HL-60 (cell line): ENCODE measurements at places on chromosomes 2 and 18.

- DNase-seq: no peak
Observed at GRCh38 chr2:7800031-7800430, 881.8 kb upstream of the ID2 start.

DNA sequence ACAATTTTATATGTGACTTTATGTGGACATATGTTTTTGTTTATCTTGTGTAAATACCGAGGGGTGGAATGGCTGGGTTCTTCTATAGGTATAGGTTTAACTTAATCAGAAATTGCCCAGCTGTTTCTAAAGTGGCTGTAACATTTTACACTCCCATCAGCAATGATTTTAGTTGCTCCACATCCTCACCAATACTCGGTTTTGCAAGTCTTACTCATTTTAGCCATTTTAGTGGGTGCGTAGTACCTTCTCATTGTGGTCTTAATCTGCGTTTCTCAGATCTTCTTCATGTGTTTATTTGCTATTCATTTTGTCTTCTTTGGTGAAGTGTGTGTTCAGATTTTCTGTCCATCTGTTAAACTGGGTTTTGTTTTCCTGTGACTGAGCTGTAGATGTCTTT is 95.4 kb upstream of the BCL2L11 start:
- no peak for DNase-seq

- no peak for DNase-seq
Observed at GRCh38 chr2:18346874-18347273, 213.6 kb downstream of the RDH14 start.

DNA sequence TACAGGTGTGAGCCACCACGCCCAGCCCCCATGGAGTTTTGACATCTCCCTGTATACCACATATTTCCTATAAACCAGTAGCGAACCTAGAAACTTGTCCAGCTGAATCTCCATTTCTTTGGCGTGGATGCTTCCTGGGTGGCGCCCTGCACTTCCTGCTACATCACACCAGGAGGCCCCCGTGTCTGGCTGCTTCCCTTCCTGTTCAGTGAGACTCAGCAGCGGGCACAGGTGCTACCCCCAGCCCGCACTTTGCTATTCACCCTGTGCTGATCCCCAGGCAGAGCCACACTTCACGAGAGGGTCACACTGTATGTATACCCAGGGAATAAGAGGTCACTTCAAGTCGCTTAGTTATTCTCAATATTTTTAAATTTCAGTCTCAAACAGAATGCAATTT is 35.0 kb downstream of the CYP27C1 start:
- DNase-seq: no peak

GRCh38 chr2:134333646-134334189 is 79.8 kb downstream of the MGAT5 start:
- DNase-seq: no peak

DNA sequence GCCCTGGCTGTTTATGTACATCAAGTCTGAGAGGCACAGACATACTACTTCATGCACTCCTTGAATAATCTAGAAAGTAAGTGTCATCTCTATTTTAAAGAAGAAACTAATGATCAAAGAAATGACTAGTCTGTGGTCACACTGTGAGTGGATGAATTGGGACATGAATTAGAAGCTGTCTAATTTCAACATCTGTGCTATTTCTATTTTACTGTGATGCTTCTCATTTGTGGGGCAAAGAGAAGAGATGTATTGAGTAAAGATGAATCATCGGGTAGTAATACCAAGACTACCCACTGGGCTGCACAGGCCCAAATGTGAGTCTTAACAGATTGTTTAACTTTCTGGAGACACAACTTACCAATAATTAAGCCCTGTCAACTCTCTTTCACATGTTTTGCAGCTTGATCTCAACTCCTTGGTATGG is 42.4 kb upstream of the MTIF2 start:
- DNase-seq: peak; percentile 57

DNA sequence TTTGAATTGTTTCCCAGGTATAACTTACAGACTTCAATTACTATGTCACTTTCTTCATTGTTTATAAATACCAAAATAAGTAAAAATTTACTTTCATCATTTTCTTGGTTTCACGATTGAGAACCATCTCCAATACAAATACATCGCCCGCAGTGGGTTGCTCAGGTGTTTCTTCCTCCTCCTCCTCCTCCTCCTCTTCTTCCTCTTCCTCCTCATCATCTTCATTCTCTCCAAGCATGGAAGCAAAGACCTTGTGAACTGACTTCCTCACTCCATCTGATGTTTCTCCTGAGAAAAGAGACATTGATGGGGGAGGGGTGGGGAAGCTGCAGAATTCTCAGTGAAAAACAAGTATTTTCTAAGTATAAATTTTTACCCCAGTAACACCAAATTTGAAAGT is 6.6 kb downstream of the GTF3C3 start:
- no peak for DNase-seq

- DNase-seq: no peak
Observed at GRCh38 chr2:231475965-231476364, 11.7 kb upstream of the NCL start.

GRCh38 chr2:44010266-44010665 is 14.5 kb upstream of the LRPPRC start:
- no peak for DNase-seq

DNA sequence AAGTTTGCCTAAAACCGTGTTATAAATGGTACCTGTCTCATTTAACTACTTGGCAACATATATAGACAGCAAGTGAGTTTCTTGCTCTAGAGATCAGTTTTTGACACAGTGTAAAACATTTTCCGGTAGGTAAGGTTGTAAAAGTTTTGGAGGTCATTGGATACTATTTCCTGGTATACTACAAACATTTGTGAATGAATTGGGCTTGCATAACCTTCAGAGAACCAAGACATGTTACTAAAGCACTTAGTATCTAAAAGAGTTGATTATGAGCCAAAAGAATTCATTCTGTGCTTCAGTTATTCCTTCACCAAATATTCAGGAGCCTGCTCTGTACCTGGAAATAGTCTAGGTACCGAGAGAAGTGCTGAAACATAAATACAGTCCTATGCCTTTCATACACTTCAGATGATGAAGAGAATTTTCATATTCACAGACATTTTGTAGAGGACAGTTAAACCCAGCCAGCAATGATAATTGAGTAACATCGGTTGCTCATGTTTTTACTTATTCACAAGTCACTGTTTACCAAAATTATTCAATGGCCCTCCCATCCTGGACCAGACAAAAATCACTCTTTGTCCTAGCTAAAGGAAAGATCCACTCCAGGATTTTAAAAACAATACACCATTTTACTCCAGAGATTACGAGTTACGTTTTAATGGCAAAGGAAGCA is 319.4 kb upstream of the RBMS1 start:
- DNase-seq: no peak
